Smooth muscle cell of the brain vasculature (primary cell): ENCODE measurements at places on chromosomes 7 and 10.

- DNase-seq, result no peak
Measured at GRCh38 chr10:117248750-117249465, 8.0 kb downstream of the SLC18A2 start.

DNA sequence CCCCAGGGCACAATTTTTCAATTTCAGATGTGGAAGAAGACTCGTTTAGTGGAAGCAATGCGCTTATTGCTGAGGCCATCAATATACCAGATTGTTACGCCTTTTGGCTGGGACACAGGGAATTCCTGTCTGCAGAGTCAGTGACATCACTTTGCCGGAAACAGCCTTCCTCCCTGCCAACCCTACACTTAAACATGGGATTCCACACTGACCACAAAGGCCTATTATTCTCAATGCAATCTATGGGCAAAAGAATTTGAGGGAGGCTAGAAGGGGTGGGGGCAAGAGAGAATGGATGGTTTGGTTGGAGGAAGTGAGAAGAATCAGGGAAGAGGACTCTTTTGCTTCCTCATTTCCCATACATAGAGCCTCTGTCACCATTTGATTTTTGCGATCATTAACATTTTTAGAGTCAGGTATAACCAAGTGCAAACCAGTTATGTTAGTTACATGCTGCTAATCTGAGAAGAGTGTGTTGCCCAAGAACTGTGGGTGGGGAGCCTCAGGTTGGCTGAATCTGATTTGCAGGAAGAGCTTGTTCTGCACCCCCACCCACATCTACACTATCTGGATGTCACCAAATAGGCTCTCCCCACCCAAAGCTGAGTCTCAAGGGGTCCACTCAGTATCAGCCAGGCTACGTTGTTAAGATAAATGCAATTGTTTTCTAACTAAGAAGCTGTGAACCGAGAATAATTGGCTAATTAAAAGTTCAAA lies 58.2 kb downstream of the ENTPD1 start:
- no peak for DNase-seq

- DNase-seq, result no peak
Measured at GRCh38 chr10:84149854-84150253, 10.5 kb downstream of the GHITM start.

DNA sequence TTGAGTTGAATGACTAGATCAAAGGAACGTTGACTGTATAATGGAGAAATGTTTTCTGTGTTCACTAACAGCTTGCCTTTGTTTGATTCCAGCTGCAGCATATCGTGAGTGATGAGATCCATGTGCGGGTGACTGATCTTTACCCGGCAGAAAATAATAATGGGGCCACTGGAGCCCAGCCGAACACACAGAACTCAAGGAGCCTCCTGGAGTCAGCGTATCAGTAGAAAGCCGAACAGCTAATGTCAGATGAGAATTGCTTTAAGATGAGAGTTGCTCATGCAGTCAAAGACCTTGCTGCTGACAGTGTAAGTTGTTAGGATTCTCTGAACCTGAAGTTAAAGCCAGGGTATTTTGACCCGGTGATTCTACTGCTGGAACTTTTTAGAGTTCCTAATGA lies 34.3 kb upstream of the MTPAP start:
- DNase-seq, result no peak

DNA sequence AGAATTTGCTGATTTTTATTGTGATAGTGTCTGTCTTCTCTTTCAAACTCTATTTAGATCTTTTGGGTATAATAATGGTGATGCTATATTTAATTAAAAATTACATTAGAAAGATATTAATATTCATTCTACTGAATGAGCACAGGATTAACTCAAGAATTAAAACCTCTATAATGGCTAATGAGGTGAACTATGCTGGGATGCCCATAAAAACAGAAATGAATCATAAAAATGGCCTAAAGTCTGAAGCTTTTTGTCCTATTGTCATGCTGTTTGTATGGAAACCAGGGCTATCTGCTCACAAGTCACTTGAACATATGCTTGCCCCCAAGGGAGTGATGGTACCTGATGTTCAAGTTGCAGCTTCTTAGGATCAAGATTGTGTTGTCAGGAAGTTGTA lies 76.2 kb upstream of the ICA1 start:
- no peak for DNase-seq

DNA sequence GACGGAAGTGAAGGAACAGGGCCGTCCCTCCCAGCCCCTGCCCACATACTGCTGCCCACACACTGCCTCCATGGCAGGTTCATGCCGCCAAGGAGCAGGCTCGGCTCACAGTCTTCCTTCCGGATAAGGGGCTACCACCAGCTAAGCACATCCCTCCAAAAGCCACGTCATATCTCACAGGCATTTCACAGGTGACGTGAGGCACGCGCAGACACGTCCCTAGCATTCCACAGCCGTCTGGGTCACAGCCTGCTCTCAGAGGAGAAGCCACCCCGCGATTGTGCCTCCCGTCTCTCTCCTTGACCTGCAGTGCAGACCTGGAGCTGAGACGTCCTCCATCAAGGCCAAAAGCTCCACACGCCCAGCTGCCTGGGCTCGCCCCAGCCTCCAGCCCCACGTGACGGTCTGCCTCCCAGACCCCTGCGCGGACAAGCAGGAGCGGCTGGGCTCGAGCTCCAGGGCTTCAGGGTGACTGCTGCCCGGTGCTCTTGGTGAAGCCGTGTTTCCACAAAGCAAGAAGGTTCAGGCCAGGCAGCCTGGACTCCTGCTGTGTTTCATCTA lies 114.0 kb downstream of the MAD1L1 start:
- DNase-seq, result no peak

DNA sequence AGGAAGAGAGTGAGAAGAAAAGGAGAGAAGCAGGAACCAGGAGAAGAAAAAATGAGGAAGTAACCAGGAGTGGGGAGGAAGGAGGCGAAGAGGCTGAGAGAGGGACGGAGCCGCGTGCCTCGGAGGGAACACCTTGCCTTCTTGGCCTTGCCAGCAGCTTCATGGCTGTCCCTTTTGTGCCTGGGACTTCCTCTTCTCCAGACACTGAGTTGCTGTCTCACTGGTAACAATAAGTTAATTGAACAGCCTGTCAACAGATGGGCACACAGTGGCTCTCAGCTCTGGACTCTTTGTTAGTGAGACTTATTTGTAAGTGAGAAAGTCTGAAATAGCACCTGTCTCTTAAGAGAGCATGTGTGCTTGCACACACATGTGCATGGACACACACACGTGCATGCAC lies 83.2 kb downstream of the GATA3 start:
- DNase-seq, result no peak

DNA sequence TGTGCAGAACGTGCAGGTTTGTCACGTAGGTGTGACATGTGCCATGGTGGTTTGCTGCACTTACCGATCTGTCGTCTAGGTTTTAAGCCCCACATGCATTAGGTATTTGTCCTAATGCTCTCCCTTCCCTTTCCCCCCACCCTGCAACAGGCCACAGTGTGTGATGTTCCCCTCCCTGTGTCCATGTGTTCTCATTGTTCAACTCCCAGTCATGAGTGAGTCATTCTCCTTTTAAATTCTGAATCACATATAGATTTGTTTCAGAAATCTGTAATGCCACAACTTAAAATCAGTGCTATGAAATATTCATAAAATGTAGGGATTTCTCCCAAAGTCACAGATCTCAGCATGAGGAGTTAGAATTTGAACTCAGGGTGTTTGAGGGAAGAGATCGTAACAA lies 552.5 kb upstream of the MBL2 start:
- DNase-seq, result no peak
